Motor neuron (in vitro differentiated cells): ENCODE measurements at places on chromosomes 1 and 21.

- ATAC-seq, result no peak
These were observed 86.8 kb downstream of the TEX35 start for GRCh38 chr1:178599745-178600144.

- no peak for ATAC-seq
These were observed 994.6 kb upstream of the PRMT6 start for GRCh38 chr1:106061586-106062495.

- no peak for ATAC-seq
These were observed 188.3 kb upstream of the PALMD start for GRCh38 chr1:99457381-99458165.

- ATAC-seq, result no peak
These were observed 9.0 kb upstream of the KCTD3 start for GRCh38 chr1:215557992-215558626.

- ATAC-seq, result no peak
These were observed 142.0 kb downstream of the AJAP1 start for GRCh38 chr1:4796161-4797015.

- no peak for ATAC-seq
These were observed 61.6 kb upstream of the IPO9 start for GRCh38 chr1:201767339-201767738.

- ATAC-seq, result no peak
These were observed 559.8 kb downstream of the LMO4 start for GRCh38 chr1:87888446-87888845.

GRCh38 chr1:15637826-15638225 is 20.6 kb downstream of the DDI2 start:
- ATAC-seq, result no peak

GRCh38 chr1:219536038-219536437 is 76.9 kb downstream of the ZC3H11B start:
- no peak for ATAC-seq

DNA sequence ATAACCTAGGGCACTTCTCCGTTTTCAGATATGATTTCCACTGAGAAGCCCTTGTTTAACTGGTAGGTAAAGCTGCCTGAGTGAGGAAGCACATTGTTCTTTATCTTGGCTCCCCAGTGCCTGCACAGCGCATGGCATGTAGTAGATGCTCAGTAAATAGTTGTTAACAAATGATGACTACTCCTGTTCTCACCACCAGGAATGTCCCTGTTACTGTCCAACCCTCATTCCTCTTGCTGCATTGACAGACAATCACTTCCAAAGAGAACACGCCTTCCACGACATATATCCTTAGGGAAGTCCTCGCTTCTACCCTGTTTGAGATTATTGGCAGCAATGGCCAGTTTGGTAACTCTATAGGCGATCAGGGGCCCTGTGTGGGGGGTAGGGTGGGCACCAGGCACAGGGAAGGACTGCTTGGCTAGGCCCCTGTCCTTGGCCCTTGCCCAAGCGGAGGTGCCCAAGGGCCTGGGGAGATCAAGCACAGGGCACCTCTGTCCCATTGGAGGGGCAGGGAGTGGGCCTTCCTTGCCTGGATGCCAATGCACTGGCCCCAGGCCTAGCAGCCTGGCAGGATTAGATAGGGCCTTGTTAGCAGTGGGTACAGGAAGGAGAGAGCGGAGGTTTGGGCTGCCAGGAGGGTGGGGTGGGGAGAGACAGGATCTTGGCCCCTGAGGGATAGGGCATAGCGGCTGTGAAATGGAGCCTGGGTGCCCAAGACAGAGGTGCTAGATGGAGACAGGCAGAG is 10.2 kb downstream of the NES start:
- ATAC-seq, result no peak

DNA sequence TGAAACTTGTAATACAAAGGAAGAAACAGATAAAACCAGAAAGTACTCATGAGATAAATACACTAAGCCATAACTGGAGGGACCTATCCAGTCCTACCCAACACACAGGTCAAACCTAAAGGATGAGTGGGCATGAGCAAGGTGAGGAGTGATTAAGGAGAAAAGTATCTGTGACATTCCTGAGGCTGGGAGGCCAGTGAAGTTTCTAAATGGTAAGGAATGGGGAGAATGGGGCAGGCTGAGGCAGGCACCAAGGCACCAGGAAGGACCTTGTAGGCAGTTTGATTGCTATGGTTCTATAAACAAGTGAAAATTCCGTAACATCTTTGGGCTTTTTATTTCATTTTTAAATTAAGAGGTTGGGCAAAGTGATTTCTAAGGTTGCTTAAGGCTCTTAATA is 10.4 kb downstream of the DDX59 start:
- ATAC-seq, result no peak

DNA sequence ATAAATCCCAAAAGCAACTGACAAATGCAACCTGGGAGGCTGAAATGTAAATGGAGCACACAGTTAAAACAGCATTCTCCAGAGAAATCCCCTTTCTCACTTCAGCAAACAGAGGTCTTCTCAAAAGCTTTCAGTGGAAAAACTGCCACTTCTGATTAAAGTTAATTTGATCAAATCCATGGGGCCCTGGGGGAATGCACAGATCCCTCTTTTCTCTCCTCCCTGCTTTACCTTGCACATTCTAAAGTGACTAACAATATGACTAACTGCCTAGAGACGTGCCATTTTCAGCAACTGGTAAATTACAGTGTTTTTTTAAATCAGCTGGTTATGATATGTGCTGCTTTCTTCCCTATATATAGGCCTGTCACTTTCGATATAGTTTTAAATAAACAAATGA is 142.5 kb downstream of the RERE start:
- ATAC-seq, result no peak

DNA sequence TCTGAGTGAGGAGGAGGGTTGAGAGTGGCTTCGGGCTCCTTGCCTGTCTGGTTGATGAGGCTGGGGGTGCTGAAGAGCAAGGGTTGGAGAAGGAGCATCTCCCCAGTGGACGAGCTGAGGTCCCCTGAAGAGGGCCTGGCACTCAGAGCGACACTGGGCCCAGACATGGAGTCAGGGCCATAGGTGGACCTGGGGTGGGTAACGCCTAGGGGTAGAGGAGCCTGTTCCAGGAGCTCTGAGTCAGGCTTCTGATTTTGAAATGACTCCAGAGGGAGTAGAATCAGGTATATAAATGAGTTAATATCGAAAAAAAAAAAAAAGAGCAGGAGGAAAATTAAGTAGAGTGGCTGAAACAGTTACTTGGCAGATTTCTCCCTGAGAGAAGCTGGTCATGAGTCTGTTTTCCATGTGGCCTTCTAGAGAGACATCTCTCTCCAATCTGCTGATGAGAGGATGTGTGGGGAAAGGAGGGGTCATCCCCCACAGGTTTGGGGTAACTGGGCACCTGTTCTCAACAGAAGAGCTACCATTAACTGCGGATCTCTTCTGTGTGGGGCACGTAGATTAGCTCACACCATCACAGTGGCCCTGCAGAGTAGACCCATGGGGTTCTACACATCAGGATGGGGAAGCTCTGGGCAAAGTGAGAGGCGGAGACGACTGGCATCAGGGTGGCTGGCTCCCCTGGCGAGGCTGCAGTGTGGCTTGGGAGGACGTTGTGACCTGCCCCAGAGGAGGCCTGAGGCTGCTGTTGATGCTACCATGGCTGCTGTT is 115.5 kb downstream of the DHRS3 start:
- no peak for ATAC-seq

DNA sequence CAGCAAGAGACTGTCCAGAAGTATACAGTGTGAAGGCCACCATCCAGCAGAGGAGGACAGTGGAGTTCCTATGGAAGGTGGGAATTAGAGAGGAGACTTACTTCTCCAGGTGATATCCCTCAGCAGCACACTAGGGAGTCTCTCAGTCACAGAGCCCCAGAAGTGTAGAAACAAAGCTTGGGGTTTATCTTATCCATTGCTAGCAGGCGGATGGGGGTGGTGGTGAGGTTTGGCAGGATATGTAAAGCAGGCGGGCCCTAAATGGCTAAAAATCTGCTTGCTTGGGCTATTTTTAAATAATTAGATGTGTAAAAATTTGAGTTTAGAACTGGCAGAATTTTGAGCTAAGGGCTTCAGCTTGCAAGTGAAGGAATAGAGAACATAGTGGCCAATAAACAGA is 50.1 kb upstream of the RGS18 start:
- ATAC-seq, result no peak

DNA sequence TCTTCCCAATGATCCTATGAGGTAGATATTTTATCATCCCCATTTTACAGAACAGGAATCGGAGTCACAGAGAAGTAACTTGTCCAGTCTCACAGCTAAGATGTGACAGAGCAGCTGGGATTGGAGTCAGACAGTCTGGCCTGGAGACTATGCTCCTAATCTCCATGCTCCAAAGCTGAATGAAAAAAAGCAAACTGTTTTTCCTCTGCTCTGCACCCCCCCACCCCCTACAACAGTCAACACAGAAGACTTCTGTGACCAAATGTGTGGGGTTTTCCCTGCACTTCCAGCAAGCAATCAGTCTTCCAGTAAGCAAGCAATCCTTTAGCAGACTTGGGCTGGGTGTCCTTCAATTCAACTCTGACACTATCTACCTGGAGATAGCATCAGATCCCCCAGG is 33.2 kb downstream of the KIRREL1 start:
- ATAC-seq, result no peak

DNA sequence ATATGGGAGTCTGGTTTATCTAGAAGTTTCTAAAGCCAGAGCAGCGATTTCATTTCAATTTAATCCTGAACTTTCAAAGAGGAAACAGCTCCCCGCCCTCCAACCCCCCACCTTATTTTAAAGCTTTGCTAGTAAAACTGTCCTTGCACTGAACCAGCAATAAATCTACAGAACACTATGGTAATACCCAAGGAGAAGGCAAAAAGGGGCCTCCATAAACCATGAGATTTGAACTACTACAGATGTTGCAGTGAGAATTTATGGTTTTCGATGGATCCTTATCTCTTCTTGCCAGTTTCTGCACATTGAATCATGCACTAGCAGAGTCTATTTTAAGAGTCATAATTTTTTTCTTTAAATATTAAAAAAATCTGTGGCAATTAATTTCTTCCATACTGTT is 64.8 kb upstream of the BEND5 start:
- ATAC-seq, result peak; percentile 84

DNA sequence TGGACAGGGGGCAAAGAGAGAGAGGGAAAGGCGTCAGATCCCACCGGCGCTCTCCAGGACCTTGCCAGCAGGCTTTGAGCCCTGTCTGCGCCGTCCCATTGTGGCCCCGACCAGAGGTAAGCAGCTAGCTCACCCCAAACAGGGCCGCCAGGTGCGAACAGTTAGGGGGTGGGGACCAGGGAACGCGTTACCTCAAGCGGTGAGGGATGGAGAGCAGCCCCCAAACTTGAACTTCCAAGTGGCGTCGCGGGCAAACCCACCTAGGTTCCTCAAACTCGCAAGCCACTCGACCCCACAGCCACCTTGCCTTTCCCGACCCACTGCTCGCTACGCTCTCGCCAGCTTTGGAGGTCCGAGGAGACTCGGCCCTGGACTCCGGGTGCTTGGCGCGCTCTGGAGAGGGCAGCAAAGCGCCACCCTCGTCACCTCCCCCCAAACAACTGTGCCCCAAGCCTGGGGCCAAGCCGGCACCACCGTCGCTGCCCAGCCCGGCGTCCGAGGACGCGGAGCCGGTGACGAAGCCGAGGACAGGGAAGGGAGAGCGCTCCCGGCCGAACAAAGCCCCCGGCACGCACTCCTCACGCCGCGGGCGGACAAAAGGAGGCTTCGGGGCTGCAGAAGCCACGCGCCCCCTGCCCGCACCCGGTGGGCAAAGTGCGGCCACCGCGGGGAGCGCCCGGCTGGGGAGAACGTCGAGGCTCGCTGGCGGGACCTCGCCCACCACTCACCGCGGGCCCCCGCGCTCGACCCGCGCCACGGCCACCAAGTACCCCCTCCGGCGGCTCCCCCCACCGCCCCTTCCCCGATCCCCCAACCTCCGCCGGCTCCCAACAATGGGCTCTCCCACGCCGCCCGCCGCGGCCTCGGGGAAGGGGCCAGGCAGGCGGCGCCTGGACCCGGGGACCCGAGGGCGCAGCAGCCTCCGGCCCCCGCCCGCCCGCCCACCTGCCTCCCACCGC is 976 bp downstream of the SSBP3 start:
- ATAC-seq, result peak; percentile 12

GRCh38 chr1:236869911-236870310 is 74.8 kb downstream of the MTR start:
- ATAC-seq, result no peak

GRCh38 chr1:155940993-155941844 is at the start of gene RXFP4:
RXFP4 (plus strand) TSS chr1:155941638; CDS start chr1:155941710, 72 bp downstream.
- ATAC-seq, result peak; percentile 32

DNA sequence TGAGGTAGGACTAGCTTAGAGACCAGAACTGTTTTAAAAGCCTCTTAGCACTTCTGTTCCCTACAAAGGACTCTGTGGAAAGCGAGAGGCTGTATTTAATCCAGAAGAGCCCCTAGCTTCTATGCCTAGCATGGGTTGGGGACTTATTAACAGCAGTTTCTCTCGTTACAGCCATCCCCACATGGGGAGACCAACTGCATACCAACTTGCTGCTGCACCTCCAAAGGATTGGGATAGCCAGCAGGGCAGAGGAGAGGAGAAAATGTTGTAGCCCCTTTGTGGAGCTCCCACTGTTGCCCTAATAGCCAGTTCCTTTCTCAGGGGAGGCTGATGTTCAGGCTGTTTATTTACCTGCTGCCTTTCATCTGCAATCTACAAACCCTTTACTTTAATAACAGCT is 11.0 kb upstream of the CELSR2 start:
- no peak for ATAC-seq

DNA sequence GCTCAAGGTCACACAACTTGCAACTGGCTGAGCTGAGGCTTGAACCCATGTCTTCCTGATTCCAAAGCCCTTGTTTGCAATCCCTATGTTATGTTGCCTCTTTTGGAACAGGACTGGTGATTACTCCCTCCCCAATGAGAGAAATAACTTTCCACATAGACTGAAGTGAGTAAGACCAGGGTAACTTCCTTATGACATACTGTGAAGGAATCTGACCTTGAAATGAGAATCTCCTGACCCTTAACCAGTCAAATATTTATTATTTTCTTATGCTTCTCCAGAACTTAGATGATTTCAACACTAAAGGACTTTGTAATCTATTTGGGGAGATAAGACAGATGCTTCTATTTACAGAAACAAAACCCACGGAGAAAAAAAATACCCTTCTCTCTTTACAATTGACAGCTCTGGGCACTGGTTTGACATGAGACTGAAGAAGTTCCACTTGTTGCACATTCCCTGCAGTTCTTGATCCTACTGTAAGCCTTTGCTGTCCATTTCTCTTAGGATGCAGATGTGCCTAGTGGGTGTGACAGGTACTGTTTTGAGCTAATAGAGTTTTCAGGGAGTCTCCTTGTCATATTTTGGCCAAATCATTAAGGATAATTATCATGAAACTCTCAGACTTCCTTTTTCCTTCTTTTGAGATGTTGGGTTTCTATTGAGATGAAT is 3.9 kb upstream of the RPTN start:
- ATAC-seq, result no peak

DNA sequence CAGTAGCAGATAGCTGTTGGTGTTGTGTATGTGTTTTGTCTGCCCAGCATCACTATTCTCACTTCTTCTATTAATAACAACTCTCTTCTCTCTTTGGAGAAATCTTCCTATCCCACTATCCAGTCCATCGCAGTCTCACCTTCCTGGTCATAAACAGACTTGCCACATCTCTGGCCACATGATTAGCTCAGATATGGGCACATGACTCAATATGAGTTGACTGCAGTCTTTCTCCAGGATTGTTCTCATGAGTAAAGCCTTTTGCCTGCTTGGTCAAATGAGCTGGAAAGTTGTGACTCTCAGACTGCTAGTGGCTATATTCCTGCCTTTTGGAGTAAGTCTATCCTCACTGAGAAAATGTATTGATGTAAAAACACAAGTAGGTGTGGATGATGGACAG is 32.9 kb upstream of the TADA1 start:
- no peak for ATAC-seq

- no peak for ATAC-seq
These were observed 724.6 kb downstream of the ADGRL2 start for GRCh38 chr1:82525378-82525777.
